ENCODE measurements at places on chromosomes 16 and 17. TPM values are rescaled to one million over a fixed set of nuclear protein-coding genes. Genes with fewer than 3 reads are reported as not detected.

GRCh38 chr17:18381158-18381952, 3.8 kb downstream of the EVPLL start:
- H3K36me3 ChIP-seq: no peaks in the 10 kb centered on the region
- peaks cover 14% of the 10 kb centered on the region for H3K27me3 ChIP-seq
- no peak overlapping the region for H3K27ac ChIP-seq
- DNase-seq: no peak
- H3K4me3 ChIP-seq: no peak overlapping the region

DNA sequence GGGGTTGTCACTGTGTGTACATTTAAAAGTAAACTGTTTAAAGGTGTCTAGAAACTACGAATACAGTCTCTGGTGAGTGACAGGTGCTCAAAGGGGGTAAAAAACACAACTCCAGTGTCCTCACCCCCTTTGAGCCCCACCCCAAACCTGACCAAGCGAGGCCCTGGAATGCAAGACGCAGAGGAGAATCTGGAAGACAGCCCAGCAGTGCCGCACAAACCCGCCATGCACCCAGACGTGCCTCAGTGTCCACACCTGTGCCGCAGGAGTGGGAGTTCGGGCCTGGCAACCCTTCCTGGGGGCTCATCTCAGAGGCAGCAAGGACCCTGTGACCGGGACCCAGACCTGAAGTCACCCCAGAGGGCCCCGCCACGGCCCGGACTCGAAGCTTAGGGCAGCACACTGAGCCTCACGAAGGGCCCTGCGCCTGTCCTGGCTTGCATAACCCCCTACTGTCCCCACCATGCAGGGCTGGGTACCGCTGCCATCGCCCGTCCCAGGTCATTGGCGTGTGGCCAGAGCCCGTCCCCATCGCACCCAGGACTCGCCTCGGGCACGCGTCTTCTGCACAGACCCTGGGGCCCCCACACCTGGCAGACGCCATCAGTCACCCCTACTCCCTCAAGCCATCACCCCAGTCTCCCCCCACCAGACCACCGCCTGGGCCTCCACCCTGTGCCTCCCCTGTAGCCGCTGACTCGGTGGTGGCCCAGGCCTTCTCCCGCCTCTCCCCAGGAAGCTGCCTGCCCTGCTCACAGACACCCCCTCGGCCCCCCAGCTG, 33.0 kb upstream of the ZC3H18 start:
- no peak overlapping the region for H3K27ac ChIP-seq
- H3K36me3 ChIP-seq: peaks cover under 1% of the 10 kb centered on the region
- DNase-seq: no peak
- H3K4me3 ChIP-seq: no peak overlapping the region

- no peaks in the 10 kb centered on the region for H3K36me3 ChIP-seq
- H3K4me1 ChIP-seq: peaks cover 20% of the 10 kb centered on the region
Measured at GRCh38 chr16:71526111-71526631, at the start of gene CHST4. Gene CHST4 (plus strand): TSS chr16:71526426. CDS start chr16:71536678, 10,252 bp downstream.

- H3K36me3 ChIP-seq: peaks cover 12% of the 10 kb centered on the region
- no peak overlapping the region for H3K27ac ChIP-seq
- no peak overlapping the region for H3K4me3 ChIP-seq
- H3K4me1 ChIP-seq: no peaks in the 10 kb centered on the region
- peaks cover 4% of the 10 kb centered on the region for H3K27me3 ChIP-seq
Measured at GRCh38 chr17:73985466-73986015, 217.9 kb upstream of the RPL38 start.

The PPP1R1B gene
- not detected for total RNA-seq

The SNN gene
- total RNA-seq: 5.5 TPM

The C16orf96 gene
- total RNA-seq: not detected

The AOC2 gene
- total RNA-seq: 0.89 TPM

The SLC25A10 gene
- 15.6 TPM for total RNA-seq

- no peak for DNase-seq
- no peaks in the 10 kb centered on the region for H3K36me3 ChIP-seq
- H3K27ac ChIP-seq: no peak overlapping the region
- H3K27me3 ChIP-seq: peaks cover 66% of the 10 kb centered on the region
- H3K4me3 ChIP-seq: no peak overlapping the region
Measured at GRCh38 chr17:74892013-74892841, 1.2 kb downstream of the FADS6 start.

DNA sequence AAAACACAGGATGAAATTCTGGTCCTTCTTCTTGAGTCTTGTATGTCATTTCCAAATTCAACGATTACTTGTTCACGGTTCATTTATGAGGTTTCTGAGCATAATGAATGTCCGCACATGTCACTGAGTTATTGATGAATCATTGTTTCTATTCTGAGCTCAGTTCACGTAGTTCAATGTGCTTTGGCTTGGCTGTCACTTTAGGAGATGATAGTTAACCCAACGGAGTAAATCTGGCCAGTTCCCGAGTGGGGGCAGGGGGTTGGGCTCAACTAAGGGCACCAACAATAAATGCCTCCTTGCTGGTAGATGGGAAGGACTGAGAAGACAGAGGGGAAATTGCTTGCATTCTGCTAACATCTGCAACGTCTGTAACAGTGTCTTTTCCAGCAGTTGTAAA, 239.4 kb upstream of the HSBP1 start:
- peaks cover 2% of the 10 kb centered on the region for H3K27me3 ChIP-seq
- peaks cover 8% of the 10 kb centered on the region for H3K36me3 ChIP-seq

GRCh38 chr17:76570877-76571471, 14.7 kb downstream of the ST6GALNAC2 start:
- H3K4me1 ChIP-seq: peaks cover 13% of the 10 kb centered on the region
- H3K27me3 ChIP-seq: peaks cover 2% of the 10 kb centered on the region
- H3K36me3 ChIP-seq: peaks cover 17% of the 10 kb centered on the region
- no peak for DNase-seq
- H3K27ac ChIP-seq: no peak overlapping the region

DNA sequence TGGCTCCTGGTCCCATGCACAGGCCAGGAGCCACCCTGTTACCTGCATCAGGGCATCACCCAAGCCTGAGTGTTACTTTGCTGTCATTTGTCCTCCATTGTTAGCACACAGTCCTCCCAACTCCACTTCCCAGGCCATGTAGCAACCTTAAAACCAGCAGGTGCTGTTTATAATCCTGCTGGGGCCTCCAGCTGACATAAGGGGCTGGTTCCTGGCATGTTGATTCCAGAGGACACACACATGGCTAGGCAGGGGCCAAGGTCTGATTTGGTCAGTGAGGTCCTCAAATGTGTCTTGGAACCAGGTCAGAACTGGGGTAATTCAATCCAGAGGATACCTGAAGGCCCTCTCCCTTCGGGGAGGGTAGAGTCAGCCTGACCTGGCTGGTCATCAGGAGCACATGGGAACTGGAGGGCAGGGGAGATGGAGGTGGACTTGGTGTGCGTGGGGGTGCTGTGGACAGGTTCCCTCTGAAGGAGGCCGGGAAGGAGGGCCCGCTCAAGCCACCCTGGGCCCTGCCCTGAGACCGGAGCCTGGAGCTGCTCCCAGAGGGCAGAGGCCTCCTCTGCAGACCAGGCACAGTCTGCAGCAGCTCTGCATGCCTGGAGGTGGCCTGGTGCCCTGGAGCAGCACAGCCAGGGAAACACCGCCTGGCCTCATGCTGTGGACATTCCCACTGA, 6.6 kb downstream of the ADORA2B start:
- no peak overlapping the region for H3K4me3 ChIP-seq
- peaks cover 36% of the 10 kb centered on the region for H3K4me1 ChIP-seq
- no peak overlapping the region for H3K27ac ChIP-seq
- peaks cover 7% of the 10 kb centered on the region for H3K27me3 ChIP-seq
- DNase-seq: no peak

The RMI2 gene
- total RNA-seq: 7.3 TPM

DNA sequence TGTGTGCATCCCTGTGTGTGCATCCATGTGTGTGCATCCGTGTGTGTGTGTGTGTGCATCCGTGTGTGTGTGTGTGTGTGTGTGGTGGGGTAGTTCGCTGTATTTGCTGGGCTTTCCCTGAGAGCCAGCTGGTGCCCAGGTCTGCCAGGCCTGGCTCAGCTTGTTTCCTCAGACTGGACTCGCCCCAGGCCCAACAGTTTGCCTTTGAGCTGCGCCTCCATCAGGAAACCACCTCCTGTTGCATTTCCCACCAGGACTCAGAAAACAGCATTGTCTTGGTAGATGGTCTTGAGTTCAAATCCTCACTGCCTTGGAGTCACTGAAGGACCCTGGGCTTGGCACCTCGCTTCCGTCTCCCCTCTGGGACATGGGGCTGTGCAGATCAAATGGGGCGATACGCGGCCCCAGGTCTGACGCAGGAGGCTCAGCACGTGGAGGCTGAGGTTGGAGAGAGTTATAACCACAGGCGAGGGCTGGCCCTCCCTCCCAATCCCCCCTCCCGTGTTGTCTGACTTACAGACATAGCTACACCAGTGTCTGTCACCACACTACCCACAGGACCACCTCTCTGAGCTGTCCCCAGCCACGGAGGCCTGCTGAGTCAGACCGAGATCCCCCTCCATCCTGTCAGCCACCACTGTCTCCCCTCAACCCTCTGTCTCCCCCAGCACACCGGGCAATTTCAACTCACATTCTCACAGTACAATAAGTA, 4.7 kb downstream of the ITGAE start:
- peaks cover 56% of the 10 kb centered on the region for H3K4me1 ChIP-seq
- H3K27me3 ChIP-seq: peaks cover 2% of the 10 kb centered on the region

GRCh38 chr17:42687707-42688320, 5.5 kb downstream of the CNTNAP1 start:
- no peak for DNase-seq
- H3K27me3 ChIP-seq: no peaks in the 10 kb centered on the region
- no peak overlapping the region for H3K4me3 ChIP-seq
- no peak overlapping the region for H3K27ac ChIP-seq
- peaks cover 22% of the 10 kb centered on the region for H3K36me3 ChIP-seq

The NATD1 gene
- 3.7 TPM for total RNA-seq

GRCh38 chr16:23355106-23355670, 53.1 kb downstream of the SCNN1B start:
- no peak for DNase-seq
- no peaks in the 10 kb centered on the region for H3K36me3 ChIP-seq
- H3K27ac ChIP-seq: no peak overlapping the region
- no peak overlapping the region for H3K4me3 ChIP-seq
- H3K4me1 ChIP-seq: no peaks in the 10 kb centered on the region

The KRT17 gene
- total RNA-seq: 0.87 TPM

DNA sequence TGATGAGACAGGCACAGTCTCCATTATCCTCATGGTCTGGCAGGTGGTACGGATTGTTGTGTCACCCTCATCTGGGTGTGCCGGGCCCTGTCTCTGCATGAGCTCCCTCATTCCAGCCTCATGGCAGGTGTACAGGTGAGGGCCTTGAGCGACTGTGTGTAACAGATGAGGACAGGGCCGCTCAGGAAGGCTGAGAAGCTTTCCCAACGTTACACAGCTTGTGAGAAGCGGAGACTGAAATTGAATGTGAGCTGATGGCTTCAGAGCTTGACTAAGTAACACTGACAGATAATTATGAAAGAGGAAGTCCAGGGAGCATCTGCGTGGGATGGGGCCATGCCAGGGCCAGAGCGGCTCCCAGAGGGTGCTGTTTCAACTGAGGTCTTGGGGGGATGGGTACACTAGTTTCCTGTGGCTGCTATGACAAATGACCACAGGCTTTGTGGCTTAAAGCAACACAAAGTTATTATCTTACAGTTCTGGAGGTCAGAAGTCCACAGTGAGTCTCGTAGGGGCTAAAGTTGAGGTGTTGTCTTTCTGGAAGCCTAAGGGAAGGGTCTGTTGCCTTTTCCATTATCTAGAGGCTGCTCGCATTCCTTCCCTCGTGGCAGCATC, 36.7 kb downstream of the CMIP start:
- H3K4me3 ChIP-seq: peak overlapping the region; percentile 25
- H3K27ac ChIP-seq: peak overlapping the region; percentile 24

DNA sequence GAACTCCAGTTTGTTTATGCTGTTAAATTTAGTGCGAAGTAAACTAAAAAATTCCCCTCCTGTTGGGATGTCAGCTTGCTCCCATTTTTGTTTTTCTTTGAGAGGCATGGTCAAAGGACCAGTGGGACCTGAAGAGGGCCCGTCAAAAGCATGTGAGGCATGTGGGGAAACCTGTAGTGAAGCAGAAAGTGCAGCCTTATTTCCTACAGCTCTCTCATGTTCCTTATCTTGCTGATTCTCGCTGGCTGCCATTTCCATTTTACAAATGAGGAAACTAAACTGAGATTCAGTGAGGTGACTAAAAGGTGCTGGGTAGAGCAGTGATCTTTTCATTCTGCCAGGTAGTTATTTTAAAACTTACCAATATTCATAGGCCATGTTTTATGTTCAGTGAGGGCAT, 27.1 kb downstream of the EPN2 start:
- H3K4me3 ChIP-seq: 0 out of 2 replicates have a peak overlapping the region, but pooled peaks have one; percentile 15
- DNase-seq: no peak
- peaks cover 64% of the 10 kb centered on the region for H3K4me1 ChIP-seq
- peak overlapping the region; percentile 65 for H3K27ac ChIP-seq
- H3K27me3 ChIP-seq: no peaks in the 10 kb centered on the region

DNA sequence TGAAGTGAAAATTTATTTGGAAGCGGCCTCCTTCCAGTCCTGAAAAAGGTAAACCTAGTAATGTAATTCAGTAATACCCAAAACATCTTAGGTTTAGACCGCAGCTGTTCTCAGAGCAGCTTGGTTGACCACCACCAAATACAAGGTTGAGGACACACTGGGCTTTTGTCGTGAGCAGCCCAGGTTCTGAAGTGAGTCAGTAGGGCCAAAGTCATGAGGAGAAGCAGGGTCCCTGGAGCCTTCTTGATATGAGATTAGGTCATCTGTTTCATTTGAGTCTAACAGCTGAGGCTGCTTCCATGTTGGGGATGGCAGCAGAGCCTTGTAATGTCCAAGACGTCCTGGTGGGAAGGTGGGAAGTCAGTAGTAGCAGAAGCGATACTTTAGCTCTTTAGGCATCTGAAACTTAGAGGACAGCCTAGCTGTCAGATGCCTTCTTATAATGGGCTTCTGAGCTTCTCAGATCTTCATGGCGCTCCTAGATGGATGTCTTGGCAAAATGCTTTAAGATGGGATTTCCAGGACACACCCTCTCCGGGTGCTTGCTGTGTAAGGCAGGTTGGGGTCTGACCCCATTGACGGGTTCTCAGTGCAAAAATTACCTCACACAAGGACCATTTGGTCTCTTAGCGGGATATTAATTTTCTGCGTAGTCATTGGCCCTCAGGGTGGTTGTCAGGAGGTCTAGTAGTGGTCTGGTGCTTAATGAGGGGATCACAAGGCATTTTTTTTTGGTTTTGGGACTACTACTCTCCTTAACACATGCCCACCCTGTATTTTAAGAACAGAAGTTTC, 2.4 kb downstream of the ALKBH5 start:
- no peaks in the 10 kb centered on the region for H3K27me3 ChIP-seq
- peaks cover 27% of the 10 kb centered on the region for H3K36me3 ChIP-seq
- peaks cover 64% of the 10 kb centered on the region for H3K4me1 ChIP-seq
- DNase-seq: peak; percentile 19

The CD300E gene
- total RNA-seq: not detected

The CIITA gene
- total RNA-seq: 0.12 TPM
